ENCODE measurements at places on chromosomes 2 and 18. TPM values are rescaled to one million over a fixed set of nuclear protein-coding genes. Genes with fewer than 3 reads are reported as not detected.

DNA sequence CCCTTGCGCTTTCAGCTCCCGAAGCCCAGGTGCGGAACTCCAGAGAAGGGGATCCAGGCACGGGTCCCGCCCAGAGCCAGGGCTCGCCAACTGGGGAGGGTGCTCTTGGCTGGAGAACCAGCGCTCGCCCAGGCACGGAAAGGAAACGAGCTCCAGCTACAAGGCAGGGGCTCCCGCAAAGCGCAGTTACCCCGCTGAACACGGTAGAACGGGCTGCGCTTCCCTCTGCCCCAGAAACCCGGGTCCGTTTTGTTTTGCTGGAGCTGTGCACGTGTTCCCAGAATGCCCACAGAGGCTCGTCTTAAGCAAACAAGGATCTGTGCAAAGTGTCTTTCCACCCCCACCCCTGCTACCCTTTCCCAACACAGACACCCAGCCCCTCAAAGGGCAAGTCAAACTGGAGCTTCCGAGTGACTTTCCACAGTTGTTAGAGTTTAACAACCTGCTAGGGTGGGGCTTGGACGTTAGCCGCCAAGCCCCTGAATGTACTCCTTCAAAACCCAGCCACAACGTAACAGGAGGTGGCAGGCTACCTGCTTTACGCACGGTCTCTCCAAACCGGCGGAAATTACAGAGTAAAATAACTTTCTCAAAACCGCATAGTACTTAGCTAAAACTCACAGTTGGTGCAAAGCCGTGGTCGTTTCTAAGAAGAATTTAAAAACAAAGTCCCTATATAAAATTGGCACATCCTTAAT lies 775 bp downstream of the RNF125 start:
- peak overlapping the region; percentile 87 for H3K27ac ChIP-seq
- H3K4me3 ChIP-seq: peak overlapping the region; percentile 93
- peaks cover 63% of the 10 kb centered on the region for H3K4me1 ChIP-seq
- H3K36me3 ChIP-seq: peaks cover 7% of the 10 kb centered on the region
- DNase-seq: peak; percentile 40

- no peak overlapping the region for H3K4me3 ChIP-seq
- no peak overlapping the region for H3K27ac ChIP-seq
Measured at GRCh38 chr2:60282886-60283285, 270.6 kb downstream of the BCL11A start.

DNA sequence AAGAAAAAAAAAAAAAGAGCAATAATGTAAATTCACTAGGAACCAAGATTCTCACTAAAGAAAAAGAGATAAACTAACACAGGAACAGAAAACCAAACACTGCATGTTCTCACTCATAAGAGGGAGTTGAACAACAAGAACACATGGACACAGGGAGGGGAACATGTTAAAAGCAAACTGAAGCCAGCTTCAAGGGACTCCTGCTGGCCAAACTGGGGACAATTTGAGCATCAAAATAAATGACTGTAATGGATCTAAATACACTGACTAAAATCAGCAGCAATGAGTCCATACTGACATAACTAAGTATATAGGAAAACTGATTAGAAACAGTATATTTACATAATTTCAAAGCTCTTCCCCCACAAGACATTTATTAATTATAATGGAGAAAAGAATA lies 73.0 kb downstream of the FARSB start:
- H3K4me3 ChIP-seq: no peak overlapping the region
- DNase-seq: peak; percentile 13
- H3K27me3 ChIP-seq: no peaks in the 10 kb centered on the region

DNA sequence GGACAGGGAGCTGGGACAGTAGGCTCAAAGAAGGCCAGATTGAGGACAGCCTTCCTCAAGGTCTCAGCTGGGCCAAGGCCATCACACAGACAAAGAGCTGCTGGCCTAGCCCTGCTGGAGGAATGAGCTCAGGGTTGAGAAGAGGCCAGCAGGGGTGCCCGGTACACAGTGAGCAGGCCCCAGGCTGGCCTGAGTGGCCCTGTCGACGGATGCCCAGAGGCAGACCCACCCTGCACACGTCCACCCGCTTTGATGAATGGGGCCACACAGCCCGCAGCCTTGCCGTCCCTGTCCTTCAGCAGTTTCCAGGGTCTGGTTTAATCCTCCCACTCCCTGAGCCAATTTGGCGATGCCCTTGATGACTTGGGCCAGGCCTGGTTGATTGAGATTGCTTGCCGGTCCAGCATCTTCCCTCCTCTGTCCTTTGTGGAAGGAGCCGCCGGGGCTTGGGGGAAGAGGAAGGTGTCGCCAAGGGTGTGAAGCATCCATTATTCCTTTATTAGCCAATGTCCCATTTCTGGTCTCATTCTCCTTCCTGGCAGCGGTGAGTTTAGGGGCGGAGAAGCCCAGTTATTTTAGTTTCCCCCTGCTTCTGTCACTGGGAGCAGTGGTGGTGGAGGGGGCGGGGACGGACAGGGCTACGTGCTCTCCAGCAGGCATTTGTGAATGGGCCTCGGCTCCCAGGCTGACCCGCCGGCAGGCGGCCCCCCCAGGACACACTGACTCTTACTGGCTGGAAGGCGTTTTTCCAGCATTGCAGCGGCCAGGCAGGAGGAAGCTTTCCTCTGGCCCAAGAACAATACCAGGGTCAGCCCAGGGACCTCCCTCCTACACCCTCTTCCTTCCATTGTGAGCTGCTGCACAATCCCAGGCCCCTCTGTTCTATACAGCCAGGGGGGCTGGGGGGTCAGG lies 141.8 kb downstream of the CTIF start:
- no peaks in the 10 kb centered on the region for H3K27me3 ChIP-seq
- no peaks in the 10 kb centered on the region for H3K4me1 ChIP-seq
- H3K4me3 ChIP-seq: no peak overlapping the region
- H3K36me3 ChIP-seq: no peaks in the 10 kb centered on the region

- H3K36me3 ChIP-seq: no peaks in the 10 kb centered on the region
- no peak overlapping the region for H3K4me3 ChIP-seq
- H3K4me1 ChIP-seq: no peaks in the 10 kb centered on the region
Measured at GRCh38 chr2:2045950-2046349, 285.1 kb downstream of the MYT1L start.

- no peaks in the 10 kb centered on the region for H3K36me3 ChIP-seq
- no peak overlapping the region for H3K4me3 ChIP-seq
- no peaks in the 10 kb centered on the region for H3K4me1 ChIP-seq
Measured at GRCh38 chr2:202841090-202841867, 30.3 kb downstream of the ICA1L start.

- no peaks in the 10 kb centered on the region for H3K36me3 ChIP-seq
- H3K27me3 ChIP-seq: peaks cover 10% of the 10 kb centered on the region
- peak; percentile 9 for DNase-seq
- no peak overlapping the region for H3K27ac ChIP-seq
Measured at GRCh38 chr2:48016225-48017019, 110.1 kb upstream of the FBXO11 start.

PLEK gene
- polyA plus RNA-seq: 2.2 TPM

DNA sequence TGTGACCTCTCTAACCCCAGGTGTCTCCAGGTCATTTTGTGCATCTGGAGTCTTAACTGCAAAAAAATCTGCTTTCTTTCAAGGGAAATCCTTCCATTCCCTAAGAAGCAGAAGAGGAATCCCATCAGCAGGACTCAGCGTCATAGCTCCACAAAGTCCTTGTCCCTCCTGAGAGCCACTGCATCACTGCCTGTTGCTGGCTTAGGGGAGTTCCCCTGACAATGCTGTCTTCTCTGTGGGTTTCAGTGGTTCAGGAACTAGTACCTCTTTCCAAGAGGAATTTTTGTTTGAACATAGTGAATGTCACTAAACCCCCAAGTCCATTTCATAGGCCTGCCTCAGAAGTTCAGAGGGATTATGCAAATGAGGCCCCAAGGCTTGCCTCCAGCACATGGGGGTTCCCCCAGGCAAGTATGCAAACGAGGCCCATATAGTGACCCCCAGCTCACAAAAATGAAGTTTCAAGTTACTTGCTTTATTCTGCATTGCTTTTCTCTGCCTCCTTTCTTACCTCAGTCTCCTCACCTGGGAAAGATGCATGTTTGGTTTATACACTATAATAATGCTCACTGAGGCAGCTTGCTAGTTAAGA lies 513.9 kb upstream of the MEX3C start:
- H3K36me3 ChIP-seq: no peaks in the 10 kb centered on the region
- no peaks in the 10 kb centered on the region for H3K27me3 ChIP-seq
- no peak overlapping the region for H3K4me3 ChIP-seq
- DNase-seq: no peak
- H3K4me1 ChIP-seq: no peaks in the 10 kb centered on the region
- H3K27ac ChIP-seq: no peak overlapping the region

- H3K36me3 ChIP-seq: no peaks in the 10 kb centered on the region
- H3K27ac ChIP-seq: no peak overlapping the region
- no peak for DNase-seq
- H3K27me3 ChIP-seq: no peaks in the 10 kb centered on the region
- H3K4me3 ChIP-seq: no peak overlapping the region
Measured at GRCh38 chr2:128605931-128606330, 287.3 kb upstream of the HS6ST1 start.

DNA sequence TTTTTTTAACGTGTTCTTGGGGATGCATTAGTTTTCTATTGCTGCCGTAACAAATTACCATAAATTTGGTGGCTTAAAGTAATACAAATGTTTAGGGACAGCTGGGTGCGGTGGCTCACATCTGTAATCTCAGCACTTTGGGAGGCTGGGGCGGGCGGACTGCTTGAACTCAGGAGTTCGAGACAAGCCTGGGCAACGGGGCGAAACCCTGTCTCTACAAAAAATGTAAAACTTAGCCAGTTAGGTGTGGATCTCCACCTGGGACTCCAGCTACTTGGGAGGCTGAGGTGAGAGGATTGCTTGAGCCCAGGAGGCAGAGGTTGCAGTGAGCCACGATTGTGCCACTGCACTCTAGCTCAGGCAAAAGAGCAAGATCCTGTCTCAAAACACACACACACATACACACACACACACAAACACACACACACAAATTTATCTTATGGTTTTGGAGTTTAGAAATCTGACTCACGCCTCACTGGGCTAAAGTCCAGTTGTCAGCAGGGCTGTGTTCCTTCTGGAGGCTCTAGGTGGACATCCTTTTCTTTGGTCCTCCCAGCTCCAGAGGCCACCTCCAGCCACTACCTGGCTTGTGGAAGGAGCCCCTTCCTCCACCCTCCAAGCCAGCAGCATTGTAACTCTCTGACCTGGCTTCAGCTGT lies 76.1 kb downstream of the SEPTIN10 start:
- no peaks in the 10 kb centered on the region for H3K36me3 ChIP-seq
- H3K4me3 ChIP-seq: no peak overlapping the region
- no peak overlapping the region for H3K27ac ChIP-seq
- H3K27me3 ChIP-seq: no peaks in the 10 kb centered on the region

GRCh38 chr2:202237787-202238233 lies 587 bp downstream of the SUMO1 start:
- peak overlapping the region; percentile 83 for H3K27ac ChIP-seq
- peaks cover 3% of the 10 kb centered on the region for H3K36me3 ChIP-seq
- no peaks in the 10 kb centered on the region for H3K27me3 ChIP-seq
- peaks cover 24% of the 10 kb centered on the region for H3K4me1 ChIP-seq
- peak overlapping the region; percentile 97 for H3K4me3 ChIP-seq

GTF2A1L gene
- polyA plus RNA-seq: not detected

DNA sequence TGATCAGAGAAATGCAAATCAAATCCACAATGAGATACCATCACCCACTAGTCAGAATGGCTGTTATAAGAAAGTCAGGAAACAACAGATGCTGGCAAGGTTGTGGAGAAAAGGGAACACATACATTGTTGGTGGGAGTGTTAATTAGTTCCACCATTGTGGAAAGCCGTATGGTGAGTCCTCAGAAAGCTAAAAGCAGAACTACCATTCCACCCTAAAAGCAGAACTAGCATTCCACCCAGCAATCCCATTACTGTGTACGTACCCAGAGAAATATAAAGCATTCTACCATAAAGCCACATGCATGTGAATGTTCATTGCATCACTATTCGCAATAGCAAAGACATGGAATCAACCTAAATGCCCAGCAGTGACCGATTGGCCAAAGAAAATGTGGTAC lies 60.7 kb downstream of the ANKRD62 start:
- DNase-seq: no peak
- no peaks in the 10 kb centered on the region for H3K4me1 ChIP-seq
- no peaks in the 10 kb centered on the region for H3K36me3 ChIP-seq
- no peak overlapping the region for H3K4me3 ChIP-seq
- no peaks in the 10 kb centered on the region for H3K27me3 ChIP-seq

RELCH gene
- polyA plus RNA-seq: 7.6 TPM

DNA sequence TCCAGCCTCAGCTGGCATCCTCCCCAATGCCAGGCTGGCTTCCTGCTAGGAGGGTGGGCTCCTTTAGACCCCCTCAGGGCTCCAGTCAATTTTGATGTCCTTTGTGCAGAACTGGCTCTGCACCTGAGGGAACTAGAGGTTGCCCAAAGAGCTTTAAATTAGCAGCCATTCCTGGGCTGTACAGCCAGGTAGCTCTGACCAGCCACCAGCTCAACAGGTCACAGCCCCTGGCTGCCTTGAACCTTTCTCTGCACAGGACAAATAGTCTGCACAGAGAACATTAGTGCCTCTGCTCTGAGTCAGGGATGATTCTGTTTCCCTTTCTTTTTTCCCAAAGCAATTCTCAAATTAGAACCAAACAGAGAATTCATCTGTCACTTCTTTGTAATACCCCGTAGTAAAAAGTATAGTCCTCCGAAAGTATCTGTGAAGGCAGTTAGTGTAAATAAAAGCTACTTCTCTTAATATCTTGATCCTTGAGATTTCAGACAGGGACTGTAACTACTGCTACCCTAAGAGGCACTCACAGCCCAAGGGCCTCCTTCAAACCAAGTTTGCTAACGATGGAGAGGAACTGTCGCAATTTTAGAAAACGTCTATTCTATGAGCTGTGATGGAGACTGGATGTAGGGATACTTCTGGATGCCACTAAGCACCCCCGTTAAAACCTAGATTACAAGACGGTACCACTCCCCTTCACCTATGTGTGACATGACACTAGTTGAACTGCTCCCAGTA lies 3.0 kb downstream of the TTC32 start:
- peaks cover 8% of the 10 kb centered on the region for H3K36me3 ChIP-seq
- H3K4me1 ChIP-seq: peaks cover 46% of the 10 kb centered on the region
- no peaks in the 10 kb centered on the region for H3K27me3 ChIP-seq
- DNase-seq: no peak

DNA sequence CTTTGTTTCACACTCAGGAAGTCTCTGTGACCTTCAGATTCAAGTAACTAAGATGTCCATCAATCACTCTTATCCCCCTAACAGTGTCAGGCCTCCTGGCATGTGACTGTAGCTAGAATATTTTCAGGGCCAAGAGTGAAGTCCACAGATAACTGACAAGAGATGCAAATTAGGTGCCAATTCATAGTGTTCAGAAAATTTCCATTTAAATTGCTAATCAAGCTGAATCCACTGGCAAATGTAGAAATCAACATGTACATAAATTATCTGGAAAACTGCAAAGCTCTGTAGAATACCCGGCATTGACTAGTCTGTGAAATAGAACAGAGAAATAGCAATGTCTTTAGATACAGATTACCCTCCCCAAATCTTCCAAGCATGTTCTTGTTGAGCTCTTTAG lies 38.6 kb upstream of the ARL4C start:
- H3K4me1 ChIP-seq: no peaks in the 10 kb centered on the region
- H3K27me3 ChIP-seq: peaks cover 2% of the 10 kb centered on the region
- no peak overlapping the region for H3K4me3 ChIP-seq
- no peak overlapping the region for H3K27ac ChIP-seq

DNA sequence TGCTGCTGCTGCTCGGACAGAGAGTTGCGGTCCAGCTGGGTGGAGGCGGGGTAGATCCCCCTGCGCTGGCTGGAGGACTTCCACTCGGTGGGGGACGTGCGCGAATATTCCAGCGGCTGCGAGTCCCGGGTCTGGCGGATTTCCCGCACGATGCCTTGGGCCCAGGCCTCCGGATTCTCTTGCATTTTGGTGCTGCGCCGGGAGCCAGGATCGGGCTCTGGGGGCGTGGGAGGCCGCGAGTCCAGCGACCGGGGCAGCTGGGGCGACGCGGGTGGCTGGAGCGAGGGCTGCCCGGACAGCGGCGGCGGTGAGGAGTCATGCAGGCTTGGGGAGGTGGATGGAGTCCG lies 4.8 kb downstream of the NT5C1B start:
- H3K27me3 ChIP-seq: no peaks in the 10 kb centered on the region
- no peaks in the 10 kb centered on the region for H3K36me3 ChIP-seq
- no peak overlapping the region for H3K27ac ChIP-seq
- H3K4me3 ChIP-seq: no peak overlapping the region
- no peak for DNase-seq
- H3K4me1 ChIP-seq: no peaks in the 10 kb centered on the region
